Peyer's patch (tissue), 4 donors: ENCODE measurements at places on chromosomes 4 and X. TPM values are rescaled to one million over a fixed set of nuclear protein-coding genes. Genes with fewer than 3 reads are reported as not detected.
A peak's percentile ranks its signal among the peaks of the same experiment; 100 is the strongest.

GRCh38 chr4:24137671-24138601 lies 248.1 kb upstream of the PPARGC1A start:
- DNase-seq, result peak; percentile 74

Gene CC2D2A
- total RNA-seq, result 8.4 TPM

DNA sequence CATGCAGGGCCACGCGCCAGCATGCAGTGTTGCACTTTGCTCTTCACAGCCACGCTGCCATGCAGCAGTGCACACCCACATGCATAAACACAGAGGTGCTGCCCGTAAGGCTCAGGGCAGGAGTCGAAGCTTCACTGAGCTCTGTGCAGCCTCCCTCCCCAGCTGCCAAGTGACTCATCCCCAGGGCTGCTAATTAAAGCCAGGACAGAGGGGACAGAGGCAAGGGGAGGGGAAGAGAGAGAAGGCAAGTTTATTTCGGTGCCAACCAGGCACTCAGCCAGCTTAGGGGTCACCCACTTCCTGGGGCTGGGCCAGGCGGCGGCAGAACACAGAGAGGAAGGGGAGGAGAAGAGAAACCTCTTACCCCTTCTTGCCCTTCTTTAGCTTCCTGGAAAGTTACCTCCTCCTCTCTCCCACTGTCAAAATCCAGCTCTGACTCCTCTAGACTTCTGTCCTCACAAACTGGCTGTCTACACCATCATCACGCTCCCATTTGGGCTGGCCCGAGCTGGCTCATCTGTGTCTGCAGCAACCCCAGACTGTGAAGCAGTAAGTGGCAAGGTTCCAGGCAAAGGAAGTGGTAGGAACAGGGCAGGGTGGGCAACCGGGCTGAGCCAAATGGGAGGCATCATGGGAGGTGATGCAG lies 6.2 kb upstream of the IQSEC2 start:
- DNase-seq, result peak; percentile 79

- DNase-seq, result no peak
These were observed 1.3 kb downstream of the SULT1E1 start for GRCh38 chr4:69858690-69859089.

DNA sequence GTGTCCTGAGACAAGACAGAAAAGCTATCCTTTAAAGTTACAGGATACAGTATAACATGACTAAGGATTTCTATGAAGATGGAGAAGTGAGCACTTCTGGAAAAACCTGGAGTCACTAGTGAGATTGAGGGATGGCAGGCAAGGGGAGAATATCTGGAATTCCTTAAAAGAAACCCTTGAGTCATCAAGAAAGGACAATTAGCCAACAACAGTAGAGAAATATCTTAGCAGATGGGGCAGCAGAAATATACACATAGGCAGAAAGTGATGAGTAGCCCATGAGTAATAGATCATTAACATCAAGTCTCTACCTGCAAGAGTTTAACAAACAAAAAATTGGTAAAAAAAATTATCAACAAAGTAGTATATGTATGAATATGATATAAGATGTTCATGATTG lies 858.8 kb upstream of the FRG1 start:
- DNase-seq, result no peak

DNA sequence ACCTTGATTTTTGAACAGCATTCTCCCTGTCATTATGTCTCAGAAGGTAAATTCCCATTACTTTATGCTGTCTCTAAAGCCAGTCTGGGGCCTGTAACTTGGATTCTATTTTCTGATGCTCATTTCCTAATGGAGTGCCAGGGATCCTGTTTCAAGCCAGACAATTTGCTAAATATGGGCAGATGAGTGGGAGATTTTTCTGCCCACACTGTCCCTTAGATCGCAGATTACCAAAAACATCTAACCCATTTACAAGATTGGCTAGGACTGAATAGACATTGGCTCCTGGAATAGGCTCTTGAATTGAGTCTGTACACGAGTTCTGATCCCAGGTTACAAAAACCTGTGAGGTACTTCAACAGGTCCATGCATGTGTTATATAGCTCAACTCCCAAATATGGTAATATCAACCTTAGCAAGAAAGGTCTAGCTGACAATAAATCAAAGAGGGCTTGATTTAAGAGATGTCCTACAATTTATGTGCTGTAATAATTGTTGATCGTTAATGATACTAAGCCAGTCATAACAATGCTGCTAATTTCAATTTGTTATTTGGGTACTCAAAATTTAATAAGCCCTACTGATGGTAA lies 5.7 kb downstream of the GPC3 start:
- no peak for DNase-seq

DNA sequence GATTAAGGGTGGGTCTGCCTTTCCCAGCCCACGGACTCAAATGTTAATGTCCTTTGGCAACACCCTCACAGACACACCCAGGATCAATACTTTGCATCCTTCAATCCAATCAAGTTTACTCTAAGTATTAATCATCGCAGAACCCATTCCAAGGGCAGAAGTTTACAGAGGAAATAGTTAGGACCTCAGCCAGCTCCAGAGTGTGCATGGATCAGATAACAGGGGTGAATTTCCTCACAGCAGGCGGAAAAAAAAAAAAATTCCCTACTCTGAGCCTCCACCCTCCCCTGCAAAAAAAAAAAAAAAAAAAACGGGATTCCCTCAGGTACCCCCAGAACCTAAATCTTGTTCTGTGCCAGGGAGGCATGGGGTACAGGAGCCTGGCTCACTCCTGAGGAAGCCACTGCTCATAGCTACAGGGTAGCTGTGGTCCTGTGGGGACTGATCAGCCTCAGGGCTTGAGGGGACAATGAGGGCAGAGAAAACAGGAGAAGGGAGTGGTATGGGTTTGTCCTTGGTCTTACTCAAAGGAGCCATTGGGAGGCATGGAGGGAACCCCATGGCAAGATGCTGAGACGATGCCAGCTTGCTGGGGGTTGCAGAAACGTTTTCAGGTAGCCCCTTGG lies 113.0 kb downstream of the DHRSX start:
- DNase-seq, result no peak

Gene NAP1L5
- total RNA-seq, result 2.3 TPM

DNA sequence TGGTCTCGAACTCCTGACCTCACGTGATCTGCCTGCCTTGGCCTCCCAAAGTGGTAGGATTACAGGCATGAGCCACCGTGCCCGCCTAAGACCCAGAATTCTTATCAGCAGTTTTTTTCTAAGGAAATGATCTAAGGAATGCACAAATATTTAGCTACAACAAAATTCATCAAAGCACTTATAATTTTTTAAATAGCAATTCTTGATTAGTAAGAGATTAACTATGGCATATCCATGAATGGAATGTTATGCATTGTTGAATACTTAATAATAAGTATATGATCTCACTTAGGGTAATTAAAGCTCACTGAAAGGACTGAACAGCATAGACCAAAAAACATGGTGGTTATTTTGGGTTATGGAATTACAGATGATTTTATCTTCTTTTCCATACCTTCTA lies 18.4 kb downstream of the CENPU start:
- DNase-seq, result no peak

GRCh38 chr4:89572224-89572858 lies 264.6 kb downstream of the SNCA start:
- DNase-seq, result no peak

DNA sequence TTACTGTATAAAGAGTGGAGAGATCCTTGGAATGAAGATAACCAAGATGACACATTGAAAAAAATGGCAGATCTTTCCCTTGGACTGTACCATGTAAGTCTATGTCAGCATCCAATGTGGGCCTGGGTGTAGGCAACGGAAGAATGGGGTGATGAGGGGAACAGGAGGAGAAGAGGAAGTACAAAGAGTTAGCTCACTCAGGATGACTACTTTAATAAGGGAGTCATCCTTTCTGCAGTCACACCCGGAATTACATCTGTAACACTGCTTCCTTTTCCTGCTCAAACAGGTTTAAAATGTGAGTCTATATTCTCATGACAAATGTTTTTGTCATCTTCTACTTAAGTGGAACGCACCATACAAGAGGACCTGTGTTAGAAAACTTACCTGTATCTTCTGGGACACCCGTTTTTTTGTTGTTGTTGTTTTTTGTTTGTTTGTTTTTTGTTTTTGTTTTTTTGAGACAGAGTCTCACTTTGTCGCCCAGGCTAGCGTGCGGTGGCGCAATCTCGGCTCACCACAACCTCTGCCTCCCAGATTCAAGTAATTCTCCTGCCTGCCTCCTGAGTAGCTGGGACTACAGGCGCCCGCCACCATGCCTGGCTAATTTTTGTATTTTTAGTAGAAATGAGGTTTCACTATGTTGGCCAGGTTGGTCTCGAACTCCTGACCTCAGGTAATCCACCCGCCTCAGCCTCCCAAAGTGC lies 18.0 kb downstream of the HPSE start:
- no peak for DNase-seq

Gene CSAG1
- not detected for total RNA-seq

- no peak for DNase-seq
These were observed 71.5 kb downstream of the TSPAN5 start for GRCh38 chr4:98586962-98587354.

DNA sequence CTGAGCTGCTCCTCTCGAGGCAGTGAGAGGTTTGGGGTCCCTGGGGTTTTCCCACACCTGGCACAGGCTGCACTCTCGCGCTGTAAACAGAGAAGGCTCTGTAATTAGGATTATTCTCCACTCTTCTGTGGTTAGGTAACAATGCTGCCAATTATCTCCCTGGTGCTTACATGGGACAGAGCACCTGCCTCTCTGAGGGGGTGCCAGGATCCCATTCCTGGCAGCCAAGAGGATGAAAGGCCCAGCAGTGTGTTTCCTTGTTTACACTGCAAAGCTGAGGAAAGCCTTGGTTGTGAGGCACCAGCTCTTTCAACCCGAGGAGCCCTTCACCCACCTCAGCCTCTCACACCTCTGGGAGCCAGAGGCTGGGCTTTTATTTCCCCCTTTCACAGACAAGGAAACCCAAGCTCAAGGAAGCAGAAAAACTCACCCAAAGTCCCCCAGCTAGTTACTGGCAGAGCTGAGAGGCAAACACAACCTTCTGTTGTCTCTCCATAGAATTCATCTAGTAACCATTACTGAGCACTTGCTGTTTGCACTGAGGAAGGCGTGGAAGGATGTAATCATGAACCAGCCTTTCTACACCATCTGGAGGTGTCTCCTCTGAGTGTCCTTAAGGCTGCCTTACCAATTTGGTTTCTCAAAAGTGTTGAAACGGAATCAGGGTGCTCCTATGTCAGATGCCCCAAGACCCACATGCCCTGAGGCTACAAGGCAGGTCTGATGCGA lies 39.7 kb upstream of the PROM1 start:
- no peak for DNase-seq

- DNase-seq, result no peak
These were observed 252.4 kb upstream of the ARHGAP24 start for GRCh38 chr4:85222561-85222960.

Gene TCEAL9
- total RNA-seq, result 33.0 TPM

- no peak for DNase-seq
These were observed 67.8 kb downstream of the GATB start for GRCh38 chr4:151692821-151693673.

Gene ADH5
- total RNA-seq, result 61.1 TPM

GRCh38 chrX:111892375-111892774 lies 16.4 kb downstream of the TRPC5OS start:
- no peak for DNase-seq

GRCh38 chrX:115344885-115345614 lies 55.5 kb downstream of the LUZP4 start:
- no peak for DNase-seq

GRCh38 chr4:176814770-176815169 lies 22.0 kb upstream of the VEGFC start:
- DNase-seq, result no peak

Gene UGT2B11
- total RNA-seq, result not detected

Gene SPP1
- total RNA-seq, result 19.3 TPM

GRCh38 chr4:24988776-24989175 lies 42.0 kb downstream of the LGI2 start:
- DNase-seq, result no peak

Gene CHM
- 9.1 TPM for total RNA-seq

GRCh38 chr4:18201885-18202284 lies 180.3 kb upstream of the LCORL start:
- no peak for DNase-seq

Gene UGT2B17
- 254 TPM for total RNA-seq

Gene HSFX2
- total RNA-seq, result not detected

Gene IDS
- 55.8 TPM for total RNA-seq

DNA sequence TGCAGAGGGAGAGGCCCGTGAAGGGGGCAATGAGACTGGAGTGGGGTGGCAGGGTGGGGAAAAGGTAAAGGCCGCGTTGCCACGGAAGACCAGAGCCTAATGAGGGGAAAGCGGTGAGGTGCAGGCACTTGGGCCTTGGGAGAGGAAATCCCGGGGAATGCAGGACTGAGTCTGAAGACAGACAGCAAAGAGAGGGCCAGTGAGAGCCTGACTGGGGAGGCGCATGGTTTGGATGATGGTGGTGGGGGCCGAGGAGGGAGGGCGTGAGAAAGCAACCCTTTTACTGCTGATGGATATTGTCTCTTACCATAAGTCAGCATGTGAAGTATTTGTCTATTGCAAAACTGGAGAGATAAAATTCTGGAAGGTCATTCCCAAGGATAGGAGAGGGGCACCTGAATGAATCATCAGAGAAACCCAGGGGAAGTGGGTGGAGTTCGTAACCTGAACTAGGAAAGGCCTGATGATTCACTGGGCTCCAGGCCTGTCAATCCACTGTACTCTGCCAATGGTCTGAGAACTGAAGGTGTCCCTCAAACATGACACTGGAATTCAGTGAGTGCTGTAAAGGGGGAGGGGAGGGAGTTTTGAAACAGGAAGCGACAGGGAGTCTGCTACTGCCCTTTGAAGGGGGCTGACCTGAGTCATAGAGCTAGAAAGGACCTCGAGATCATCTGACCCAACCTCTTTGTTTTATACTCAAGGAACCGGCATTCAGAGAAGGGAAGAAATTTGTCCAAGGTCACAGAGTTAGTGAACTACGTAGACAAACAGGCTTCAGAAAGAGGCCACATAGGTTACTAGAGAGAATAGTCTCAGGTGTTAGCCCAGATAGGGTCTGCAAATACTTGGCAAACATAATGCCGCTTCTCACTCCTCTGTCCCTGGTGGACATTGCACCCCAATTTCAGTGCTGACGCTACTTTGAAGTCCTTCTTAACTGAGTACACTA lies 52.2 kb downstream of the NALF2 start:
- DNase-seq, result no peak

Gene LETM1
- 135 TPM for total RNA-seq

DNA sequence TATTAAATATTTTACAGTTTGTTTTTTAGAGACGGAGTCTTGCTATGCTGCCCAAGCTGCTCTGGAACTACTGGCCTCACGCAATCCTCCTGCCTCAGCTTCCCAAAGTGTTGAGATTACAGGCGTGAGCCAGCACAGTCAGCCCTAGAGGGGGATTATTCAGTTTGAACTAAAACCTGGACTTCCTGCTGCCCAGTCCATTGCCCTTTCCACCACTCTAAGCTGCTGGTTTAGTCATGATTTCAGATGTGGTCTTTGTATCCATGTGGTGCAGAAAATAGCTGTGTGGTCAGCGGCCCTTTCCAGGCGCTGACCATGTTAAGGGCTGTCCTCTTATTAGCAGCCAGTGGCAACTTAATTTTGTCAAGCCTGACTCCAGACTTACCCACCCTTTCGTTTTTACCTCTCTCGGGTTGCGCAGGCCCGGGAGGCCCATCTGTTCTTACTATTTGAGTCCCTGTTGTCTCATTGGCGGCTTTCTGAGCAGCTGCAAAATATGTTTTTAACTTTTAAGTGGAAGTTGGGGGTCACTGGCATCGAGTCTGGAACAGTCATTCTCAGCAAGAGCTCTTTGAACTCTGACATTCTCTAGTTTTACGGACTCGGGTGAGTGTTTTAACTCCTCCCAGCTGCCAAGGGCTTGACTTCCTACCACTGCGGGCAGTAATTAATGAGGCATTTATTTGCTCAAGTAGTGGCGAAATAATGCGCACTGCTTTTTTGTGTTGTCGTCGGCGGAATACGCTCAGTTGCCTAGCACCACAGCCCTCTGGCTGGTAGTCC lies 773 bp upstream of the VMA21 start:
- no peak for DNase-seq
